ENCODE measurements at places on chromosomes 2 and 18.

DNA sequence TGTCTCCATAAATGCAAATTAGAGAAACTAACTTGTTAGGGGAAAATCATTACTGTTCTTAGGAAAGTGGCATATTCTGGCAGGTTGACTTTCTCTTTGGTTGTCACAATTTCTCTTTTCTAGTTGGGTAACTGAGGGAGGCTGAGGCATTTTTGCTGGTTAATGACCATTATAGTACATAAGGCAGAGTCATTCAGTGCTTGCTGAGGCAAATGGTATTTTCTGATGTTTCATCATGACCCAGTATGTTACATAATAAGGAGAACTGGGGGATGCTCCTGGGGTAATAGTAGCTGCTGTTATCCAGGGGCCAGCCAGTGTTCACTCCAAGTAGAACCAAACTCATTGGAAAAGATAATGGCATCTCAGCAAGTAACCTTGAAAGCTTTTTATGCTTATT is 62.3 kb downstream of the ITGA6 start:
- DNase-seq: no peak

DNA sequence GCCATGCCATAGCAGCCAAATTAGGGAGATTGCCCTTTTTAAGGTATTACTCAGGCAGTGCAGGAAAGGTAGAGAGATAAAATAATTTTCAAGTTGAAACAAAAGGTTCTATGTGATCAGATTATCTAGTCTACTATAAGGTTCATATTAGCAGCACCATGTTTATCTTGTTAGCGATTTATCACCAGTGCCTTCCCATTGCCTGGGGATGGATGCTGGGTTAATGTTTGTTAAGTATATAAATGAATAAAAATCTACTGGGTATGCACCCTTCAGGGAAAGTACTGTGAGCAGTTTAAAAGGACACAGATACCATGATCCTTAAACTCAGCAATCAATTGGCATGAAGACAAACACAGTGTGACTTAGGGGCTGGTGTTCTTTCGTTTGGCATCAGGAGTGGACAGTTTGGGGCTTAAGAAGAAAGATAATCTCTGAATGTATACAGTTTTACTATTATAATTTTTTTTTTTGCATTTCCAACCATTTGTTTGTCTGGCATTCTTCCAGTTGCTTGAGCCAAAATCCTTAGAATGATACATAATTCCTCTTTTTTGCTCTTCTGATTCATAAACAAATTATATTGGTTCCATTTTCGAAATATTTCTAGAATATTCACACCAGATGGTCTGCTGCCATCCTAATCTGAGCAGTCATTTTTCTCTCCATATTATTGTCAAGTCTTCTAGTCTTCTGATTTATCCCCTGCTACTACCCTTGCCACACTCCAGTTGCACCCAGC is 512.8 kb upstream of the SLC8A1 start:
- no peak for DNase-seq

GRCh38 chr2:2333076-2333475 is 2.0 kb upstream of the MYT1L start:
- DNase-seq: no peak

- no peak for DNase-seq
Measured at GRCh38 chr2:118423776-118424175, 335.5 kb downstream of the INSIG2 start.

GRCh38 chr2:66442516-66443185 is 7.7 kb downstream of the MEIS1 start:
- DNase-seq: no peak

DNA sequence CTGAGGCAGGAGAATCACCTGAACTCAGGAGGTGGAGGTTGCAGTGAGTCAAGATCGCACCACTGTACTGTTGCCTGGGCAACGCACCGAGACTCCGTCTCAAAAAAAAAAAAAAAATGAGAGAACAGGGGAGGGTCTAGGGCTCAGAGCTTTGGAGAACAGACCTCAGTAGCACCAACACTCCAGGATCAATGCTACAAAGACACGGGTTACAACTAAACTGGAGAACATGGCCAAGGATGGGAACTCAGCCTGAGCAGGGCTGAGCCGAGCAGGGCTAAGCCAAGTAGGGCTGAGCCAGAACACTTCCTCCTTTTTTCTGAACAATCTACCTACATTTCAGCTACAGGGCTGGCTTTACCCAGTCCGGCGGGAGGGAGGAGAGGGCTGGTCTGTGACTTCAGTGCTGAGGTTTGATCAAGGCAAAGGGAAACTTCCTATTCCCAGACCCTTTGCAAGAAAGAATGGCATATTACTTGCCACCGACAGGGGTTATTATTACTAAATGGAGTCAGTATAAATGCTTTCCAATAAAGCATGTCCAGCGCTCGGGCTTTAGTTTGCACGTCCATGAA is 2.9 kb upstream of the CASP8 start:
- peak; percentile 49 for DNase-seq

- no peak for DNase-seq
Measured at GRCh38 chr2:42224422-42225067, 55.4 kb downstream of the EML4 start.

DNA sequence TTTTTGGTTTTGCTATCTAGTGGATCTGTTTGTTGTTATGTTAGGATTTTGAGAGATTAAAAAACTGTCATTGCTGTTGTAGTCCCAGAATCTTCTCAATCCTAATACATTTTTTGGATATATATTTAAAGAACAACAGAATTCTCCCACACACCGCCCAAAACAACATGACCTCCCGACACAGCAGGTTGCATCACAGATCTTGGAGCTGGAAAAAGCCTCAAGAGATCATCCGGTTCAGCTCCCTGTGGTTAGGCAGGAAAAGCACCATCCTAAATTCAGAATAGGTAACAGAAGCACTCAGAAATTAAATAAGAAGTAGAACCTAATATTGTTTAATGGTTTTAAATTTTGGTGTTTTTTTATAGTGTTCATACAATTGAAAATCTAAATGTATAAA is 251.4 kb upstream of the STON1 start:
- no peak for DNase-seq

- no peak for DNase-seq
Measured at GRCh38 chr2:96947949-96948833, 38.2 kb downstream of the FAM178B start.

DNA sequence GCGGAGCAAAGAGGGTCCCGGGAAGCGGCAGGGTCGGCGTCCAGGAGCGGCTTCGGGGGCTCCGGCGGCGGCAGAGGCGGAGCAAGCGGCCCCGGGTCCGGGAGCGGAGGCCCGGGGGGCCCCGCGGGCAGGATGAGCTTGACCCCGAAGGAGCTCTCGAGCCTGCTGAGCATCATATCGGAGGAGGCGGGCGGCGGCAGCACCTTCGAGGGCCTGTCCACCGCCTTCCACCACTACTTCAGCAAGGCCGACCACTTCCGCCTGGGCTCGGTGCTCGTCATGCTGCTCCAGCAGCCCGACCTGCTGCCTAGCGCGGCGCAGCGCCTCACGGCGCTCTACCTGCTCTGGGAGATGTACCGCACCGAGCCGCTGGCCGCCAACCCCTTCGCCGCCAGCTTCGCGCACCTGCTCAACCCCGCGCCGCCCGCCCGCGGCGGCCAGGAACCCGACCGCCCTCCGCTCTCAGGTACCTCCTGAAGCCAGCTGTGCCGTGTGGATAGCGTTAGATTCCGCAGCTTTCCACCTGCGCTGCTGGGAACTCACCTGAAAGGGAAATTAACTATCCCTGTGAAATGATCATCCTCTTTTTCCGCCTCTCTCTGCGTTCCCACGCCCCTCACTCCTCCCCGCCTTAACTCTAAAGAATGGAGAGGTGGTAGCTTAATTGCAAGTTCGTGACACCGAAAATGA is 472 bp downstream of the CNOT11 start:
- peak; percentile 75 for DNase-seq

- DNase-seq: no peak
Measured at GRCh38 chr18:7104649-7105048, 12.9 kb downstream of the LAMA1 start.

- peak; percentile 27 for DNase-seq
Measured at GRCh38 chr2:68565858-68566257, 77.5 kb upstream of the PROKR1 start.

DNA sequence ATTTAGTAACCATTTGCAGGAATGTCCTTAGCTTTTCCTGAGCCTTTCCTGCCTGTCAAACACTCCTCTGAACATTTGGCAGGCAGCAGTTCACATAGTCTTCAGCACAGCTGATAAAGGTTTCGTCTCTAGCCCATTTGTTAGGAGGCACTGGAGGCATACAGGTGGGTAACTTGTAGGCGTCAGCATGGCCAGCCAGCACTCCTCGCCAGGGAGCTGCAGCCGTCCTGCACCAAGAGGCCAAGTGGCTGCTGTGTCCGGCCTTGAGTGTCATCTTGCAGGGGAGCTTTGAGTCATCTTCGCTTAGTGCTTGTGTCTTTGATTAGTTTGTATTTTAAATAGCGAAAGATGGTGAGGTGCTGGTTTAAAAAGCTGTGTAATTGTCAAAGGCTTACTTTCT is 120.3 kb upstream of the NFATC1 start:
- DNase-seq: no peak

DNA sequence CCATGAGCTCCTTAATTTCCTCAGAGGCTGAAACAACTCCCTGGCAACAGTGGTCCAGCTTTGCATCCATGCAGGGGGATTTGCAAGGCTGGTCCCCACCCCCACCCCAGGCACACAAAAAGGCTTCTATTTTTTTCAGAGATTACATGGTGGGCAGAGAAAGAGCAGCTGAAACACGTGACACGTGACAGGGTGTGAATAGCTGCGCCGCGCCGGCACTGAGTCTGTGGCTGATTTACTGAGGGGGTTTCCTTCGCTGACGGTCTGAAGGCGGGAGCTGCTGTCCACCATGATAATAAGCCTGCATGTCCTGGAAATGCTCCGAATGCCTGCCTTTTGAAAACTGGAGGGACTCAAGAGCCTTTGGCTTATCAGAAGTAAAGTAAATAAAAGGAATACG is 50.7 kb upstream of the APCDD1 start:
- no peak for DNase-seq

DNA sequence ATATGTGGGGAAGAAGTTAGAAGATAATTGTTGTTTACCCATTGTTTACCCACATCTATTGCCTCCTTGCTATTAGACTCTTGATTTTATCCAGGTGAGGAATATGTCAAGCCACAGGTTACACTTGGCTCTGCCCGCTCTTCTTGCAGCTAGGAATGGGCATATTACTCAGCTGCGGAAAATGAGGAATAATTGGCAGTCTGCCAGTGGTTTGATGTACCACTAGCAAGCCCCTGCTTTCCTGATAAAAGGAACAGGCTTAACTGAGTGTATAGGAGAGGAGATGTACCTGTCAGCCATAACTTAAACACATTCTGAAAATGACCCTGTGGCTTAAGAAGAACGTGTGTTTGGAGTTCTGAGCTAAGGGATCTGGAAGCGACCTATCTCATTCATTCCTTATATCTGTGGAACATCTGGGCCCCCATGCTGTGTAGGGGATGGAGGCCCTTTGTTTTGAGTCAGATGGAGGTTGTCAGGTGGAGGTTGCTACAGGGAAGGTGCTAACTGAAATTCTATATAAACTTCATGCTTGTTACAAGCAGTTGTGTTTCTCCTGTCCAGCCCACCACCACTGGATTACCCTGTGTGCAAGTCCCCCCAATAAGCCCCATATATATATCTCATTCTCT is 4.6 kb upstream of the FMNL2 start:
- DNase-seq: no peak

GRCh38 chr2:88230911-88231310 is 60.8 kb downstream of the THNSL2 start:
- DNase-seq: no peak

DNA sequence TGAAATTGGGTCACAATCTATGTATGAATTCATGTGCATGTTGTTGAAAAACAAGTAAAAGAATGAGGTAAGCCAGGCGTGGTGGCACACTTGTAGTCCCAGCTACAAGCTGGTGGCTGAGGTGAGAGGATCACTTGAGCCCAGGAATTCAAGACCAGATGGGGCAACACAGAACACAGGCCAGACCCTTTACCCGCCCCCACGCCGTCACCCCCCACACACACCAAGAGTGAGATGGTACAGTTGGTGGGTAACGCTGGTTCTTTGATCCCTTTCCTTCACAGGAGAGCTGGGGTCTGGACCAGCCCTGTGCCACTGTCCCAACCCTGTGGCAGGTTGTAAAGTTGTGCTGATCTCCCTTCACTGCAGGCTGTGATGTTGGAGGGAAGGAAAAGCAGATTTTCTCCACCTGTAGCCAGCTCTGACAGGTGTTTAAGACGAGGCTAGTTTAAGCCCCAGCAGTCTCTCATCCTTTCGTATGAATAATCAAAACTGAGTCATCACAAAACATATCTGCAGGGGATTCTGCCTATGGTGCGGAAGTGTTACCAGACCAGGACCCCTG is 13.6 kb downstream of the B3GNT2 start:
- no peak for DNase-seq

DNA sequence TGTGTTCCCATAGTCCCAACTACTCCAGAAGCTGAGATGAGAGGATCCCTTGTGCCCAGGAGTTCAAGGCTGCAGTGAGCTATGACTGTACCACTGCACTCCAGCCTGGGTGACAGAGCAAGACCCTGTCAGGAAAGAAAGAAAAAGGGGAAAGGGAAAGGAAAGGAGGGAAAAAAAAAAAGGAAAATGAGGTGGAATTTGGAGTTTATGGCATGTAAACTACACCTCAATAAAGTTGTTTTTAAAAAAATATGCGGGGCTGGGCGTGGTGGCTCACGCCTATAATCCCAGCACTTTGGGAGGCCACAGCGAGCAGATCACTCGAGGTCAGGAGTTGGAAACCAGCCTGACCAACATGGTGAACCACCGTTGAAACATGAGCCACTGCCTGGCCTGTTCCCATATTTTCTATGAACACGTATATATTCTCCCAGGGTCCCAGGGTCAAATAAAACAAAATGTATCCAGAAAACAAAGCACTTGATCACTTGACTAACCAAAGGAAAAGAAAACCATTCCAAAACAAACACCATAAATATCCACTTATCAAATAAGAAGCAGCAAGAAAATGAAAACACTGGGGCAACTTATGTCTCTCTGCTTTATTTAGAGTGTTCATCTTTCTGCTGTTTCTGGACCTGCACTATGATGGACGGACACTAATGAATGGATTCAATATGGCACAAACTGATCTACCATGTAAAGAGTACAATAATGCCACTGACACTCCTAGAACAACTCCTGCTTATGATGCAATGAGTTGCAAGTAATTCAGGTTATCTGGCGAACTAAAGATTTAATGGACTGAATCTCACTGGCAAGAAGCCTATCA is 56.8 kb downstream of the ASXL2 start:
- DNase-seq: peak; percentile 30

GRCh38 chr18:23502516-23503037 is 734 bp upstream of the RMC1 start:
- no peak for DNase-seq

GRCh38 chr2:192354512-192355244 is 159.9 kb upstream of the TMEFF2 start:
- no peak for DNase-seq

GRCh38 chr2:5974477-5974876 is 282.3 kb downstream of the SOX11 start:
- no peak for DNase-seq

GRCh38 chr2:70793450-70793849 is 3.0 kb upstream of the FIGLA start:
- no peak for DNase-seq

- DNase-seq: no peak
Measured at GRCh38 chr2:171323971-171324528, 109.7 kb downstream of the METTL8 start.
